Stimulated activated CD8-positive, alpha-beta memory T cell treated with anti-CD3 and anti-CD28 coated beads, Interleukin-15, amount 100 ng/mL, for 48 hours (primary cell): ENCODE measurements at places on chromosomes 6 and 20.

DNA sequence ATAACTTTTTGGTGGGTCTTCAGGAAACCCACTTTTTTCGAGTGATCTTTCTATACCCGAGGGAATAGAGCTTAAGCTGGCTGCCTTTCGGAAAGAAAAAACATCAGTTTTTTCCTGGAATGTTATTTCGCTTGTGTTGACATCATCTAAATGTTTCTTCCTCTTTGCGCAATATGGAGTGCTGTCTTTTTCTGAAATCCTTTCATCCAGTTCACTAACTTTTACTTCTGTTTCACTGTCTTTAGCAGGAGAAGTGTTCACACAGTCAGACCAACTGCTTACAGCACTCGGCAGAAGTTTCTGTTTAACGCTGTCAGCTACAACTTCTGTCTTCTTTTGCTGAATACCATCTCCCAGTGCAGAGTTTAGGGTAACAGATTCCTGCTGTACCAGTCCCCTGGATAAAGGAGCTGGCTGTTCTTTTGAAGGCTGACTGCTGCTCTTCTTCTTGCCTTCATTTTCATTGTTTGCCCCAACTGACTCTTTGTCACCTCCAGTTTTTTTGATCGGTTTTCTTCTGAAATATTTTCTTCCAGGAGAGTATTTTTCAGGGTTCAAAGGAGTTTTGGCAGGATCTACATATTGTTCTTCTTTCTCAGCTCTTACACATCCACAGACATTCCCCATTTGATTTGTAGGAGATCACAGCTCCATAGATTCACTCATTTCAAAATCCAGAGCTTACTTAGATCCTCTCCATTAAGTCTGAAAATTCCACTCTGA, 50.0 kb upstream of the DST start:
- DNase-seq: no peak

DNA sequence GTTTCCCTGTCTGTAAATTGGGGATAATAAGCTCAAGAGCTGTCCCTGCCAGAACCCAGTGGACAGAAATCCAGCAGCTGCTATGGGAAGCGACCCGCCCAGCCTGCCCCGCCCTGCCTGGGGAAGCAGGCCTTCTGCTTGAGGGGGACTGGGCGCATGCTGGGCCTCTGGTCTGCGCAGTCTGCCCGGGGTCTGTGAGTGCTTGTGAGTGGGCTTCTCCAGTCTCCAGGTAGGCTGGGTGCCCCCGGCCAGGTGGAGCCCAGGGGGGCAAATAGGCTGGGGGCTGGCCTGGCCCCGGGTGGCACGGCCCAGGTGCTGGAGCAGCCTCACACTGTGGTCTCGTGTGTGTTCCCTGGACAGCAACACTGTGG, 648 bp upstream of the RBBP8NL start:
- DNase-seq: no peak

DNA sequence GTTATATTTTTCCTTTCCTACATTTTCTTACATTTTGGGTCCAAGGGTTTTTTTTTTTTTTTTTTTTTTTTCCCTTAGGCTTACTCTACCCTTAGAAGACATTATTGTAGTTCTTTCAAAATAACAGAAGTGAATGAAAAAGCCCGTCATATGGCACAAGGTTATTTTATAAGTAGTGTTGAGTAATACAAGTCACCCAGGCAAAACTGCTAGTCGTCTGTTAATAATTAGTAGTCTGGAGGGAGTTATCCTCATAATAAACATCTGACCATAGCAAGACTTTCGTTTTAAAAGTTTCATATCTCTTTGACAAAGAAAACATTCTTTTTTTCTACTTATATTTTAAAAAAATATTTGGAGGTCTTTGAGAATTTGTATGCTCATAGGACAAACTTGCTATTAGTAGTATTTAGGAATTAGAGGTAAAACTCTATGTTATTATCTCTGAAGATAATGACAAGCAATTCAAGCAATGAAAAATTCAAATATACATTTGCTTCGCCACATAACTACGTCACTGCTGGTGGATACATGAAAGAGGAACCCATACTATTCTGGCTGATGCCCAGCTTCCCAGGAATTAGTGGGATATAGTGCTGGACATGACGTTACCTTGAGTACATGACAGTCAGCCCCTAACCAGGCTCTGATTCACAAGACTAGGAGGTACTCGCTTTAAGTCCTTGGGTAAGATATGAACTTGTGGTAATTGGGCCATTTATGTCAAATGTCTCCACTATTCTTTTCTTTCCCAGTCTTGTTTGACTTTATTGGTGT, 532.8 kb downstream of the GRIK2 start:
- DNase-seq: no peak

- no peak for DNase-seq
Observed at GRCh38 chr6:104326173-104327001, 533.3 kb downstream of the HACE1 start.

DNA sequence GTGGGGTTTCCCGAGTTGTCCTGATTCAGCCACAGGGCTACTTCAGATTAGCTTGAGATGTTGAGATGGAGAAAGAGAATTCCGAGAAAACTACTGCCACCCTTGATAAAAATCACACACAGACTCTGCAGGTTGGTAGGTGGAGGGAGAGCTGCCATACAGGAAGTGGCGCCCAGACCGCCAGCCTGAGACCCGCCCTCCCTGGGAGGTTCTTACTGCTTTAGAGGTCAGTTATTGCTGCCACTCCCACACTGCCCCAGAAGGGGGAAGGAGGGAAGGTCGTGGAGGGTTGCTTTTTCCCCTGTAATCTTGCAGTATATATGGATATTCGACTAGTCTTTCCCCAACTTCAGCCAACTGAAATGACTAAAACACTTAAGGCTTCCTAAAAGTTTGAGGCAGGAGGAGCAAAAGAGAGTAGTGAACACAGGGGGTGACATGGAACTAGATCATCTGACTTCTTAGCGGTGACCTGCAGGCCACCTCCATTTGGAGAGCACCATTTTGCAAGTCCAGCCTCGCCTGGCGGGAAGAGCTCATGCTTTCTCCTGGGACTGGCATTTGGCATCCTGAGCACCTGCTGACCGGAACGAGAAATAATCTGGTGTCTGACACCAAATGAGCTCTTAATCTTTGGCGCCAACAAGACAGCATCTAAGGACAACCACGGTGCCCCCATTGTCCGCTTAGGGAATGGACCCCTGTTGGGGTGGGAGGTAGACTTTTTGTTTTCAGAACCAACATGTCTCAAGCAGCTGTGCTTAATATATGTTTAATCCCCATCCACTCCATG, 35.7 kb upstream of the SLC22A1 start:
- DNase-seq: no peak

GRCh38 chr6:6682225-6682624, 93.7 kb downstream of the LY86 start:
- DNase-seq: no peak

DNA sequence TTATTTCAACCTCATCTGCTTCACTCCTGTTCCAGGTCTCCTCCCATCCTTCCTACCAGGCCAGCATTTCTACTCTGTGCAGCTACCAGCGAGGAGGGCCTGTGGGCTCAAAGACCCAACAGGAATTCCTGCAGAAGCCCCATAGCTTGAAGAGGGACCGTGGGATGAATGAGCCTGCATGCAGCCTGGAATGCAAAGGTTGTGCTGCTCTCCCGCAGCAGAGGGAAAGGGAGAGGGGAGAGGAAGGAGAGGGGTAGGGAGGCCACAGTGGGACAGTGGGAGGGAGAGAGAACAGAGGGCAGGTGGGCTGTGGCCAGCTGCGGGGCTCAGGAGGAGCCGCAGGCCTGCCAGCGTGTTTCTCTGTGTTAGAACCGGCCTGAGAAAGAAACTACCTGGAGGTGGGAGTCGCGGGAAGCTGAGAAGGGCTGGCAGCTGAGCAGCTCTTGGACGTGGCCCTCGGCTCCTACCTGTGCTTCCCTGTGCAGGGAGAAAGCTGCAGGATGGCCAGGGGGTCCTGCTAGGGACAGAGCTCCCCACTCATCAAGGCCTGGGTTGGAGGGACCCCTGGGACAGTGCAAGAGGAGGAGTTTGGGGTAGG, 66.1 kb upstream of the MLN start:
- DNase-seq: no peak

- no peak for DNase-seq
Observed at GRCh38 chr6:112044196-112044595, 9.7 kb upstream of the CCN6 start.

DNA sequence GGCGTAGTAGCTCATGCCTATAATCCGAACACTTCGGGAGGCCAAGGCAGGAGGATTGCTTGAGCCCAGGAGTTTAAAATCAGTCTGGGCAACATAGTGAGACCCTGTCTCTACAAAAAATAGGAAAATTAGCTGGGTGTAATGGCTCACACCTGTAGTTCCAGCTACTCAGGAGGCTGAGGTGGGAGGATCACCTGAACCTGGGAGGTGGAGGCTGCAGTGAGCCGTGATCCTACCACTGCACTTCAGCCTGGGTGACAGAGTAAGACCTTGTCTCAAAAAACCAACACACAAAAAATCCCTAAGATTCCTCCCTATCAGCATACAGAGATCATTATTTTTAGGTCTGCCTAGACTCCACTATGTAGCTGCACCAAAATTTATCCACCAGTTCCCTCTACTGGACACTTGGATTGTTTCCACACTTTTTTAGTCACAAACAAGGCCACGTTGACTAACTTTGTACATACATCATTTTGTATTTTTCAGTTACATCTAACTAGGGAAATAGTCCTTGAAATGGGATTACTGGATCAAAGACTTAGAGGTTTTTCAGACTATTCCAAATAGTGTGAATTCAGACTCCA, 3.6 kb upstream of the PHF1 start:
- no peak for DNase-seq

- DNase-seq: no peak
Observed at GRCh38 chr6:5121956-5122355, 36.8 kb downstream of the PPP1R3G start.

GRCh38 chr6:169558378-169558773, 143.5 kb downstream of the WDR27 start:
- DNase-seq: no peak

DNA sequence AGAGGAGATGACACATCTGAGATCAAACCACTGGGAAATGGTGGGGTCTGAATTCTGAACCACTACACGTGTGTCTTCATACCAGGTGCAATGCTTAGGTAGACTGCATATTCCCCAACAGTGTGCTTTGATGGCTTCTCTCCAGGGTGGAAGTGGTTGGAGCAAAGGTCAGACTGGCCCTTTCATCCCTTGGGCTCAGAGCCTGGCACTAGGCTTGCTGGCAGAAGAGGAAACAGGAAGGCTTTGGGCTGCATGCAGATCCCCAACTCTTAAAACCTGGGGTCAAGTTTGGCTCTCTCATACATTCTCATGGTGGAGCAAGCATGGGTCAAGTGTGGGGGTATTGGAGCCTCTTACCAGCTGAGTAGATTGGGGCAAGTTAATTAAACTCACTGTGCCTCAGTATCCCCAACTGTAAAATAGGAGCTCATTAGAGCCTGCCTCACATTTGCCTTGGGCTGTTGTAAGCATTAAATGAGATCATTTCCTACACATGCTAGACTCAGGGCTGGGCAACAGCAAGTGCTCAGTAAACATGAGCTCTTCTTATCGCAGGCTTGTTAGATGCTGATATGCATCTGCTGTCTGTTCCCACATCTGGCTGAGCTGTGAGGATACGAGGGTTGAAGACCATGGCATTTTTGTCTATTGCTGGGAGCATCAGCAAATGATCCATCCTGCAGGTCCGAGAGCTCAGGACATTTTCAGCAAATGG, 51.6 kb upstream of the FAM83D start:
- DNase-seq: no peak

- no peak for DNase-seq
Observed at GRCh38 chr6:170187669-170188566, 103.0 kb downstream of the DLL1 start.

DNA sequence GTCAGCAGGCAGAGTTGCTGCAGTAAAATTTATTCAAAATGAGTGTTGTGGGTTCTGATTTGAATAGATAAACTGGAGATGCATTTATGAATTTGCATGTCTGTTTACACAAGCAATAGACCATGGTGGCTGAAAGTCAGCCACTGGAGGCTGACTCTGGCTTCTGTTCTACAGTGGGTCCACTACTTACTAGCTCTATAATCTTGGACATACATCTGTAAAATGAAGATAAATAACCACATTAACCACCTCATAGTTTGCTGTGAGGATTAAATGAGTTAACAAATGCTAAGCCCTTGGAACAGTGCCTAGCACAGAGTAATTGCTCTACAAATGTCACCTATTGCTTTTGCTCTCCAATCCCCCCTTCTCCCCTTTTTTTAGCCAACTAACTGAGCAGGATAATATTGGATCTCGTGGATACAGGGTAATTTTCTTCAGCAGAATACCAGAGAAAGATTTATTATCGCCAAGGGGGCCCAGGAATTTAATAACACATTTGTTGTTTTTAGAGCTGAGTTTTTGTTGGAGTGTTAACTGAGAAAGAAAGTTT, 1.4 kb upstream of the PM20D2 start:
- DNase-seq: no peak
